8988T (cell line): ENCODE measurements at places on chromosomes 5 and 9.

GRCh38 chr5:179257176-179257682 is 88.0 kb downstream of the ADAMTS2 start:
- DNase-seq: no peak

DNA sequence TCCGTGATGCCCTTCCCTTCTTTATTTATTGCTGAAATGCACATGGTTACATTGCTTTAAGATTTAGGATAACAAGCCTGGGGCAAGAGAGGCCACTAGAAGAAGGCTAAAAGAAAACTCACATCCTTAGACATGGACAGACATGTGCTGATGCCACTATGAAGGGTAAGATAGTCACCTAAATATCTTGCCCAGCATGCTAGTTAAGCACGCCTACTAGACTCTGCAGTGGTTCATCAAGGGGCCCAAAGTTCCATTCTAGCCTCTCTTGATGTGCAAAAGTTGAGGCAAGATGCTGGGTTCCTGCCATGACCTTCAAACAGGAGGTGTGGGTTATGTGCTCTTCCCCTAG is 49.3 kb downstream of the GRAMD2B start:
- no peak for DNase-seq

GRCh38 chr9:129353697-129354336 is 175.8 kb upstream of the IER5L start:
- DNase-seq: no peak

DNA sequence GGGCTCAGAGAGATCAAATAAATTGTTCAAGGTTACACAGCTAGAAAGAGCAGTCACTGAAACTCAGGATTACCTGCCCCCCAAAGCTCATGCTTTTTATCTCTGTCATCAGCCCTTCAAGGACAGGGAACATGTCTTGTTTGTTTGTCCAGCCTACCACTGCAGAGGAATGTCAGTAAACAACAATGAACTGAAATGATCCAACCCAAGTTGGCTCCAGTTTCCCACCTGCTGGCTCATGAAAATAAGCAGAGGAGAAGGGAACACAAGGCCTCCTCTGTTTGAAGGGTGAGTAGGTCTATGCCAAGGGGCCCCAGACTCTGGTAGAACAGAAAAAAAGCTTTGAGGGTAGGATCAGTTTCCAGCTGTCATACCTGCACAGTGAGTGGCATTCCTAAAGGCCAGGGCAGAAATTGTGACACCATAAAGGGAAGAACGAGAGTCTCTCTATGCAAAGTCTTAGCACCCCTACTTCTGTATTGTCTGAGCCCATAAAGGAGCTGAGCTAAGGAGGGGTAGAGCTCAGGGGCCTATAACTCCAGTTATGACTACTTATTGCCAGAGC is 115.2 kb downstream of the TRIM36 start:
- no peak for DNase-seq

GRCh38 chr5:114636271-114636670 is 274.4 kb downstream of the KCNN2 start:
- DNase-seq: no peak

DNA sequence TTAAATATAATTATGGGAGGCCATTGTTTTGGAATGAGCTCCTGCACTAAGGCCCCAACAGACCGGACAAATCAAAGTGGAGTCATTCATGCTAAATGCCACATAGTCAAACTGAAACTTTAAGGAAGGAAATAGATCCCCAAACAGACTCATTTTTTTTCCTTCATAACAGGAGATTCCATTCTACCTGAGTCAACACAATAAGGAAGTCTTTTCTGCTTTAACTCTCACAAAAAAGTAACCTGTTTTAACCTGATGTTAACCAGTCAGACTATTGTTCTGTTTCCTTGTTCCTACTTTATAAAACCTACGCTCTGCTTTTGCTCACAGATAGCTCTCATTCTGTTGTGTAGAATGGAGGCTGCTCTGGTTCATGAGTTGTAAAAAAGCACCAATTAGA is 234.9 kb downstream of the YTHDC2 start:
- DNase-seq: no peak

- DNase-seq: no peak
Observed at GRCh38 chr5:82445726-82446335, 167.7 kb upstream of the RPS23 start.

GRCh38 chr5:140250386-140250785 is 52.5 kb downstream of the PFDN1 start:
- DNase-seq: no peak

GRCh38 chr5:154862766-154863165 is 4.3 kb downstream of the CNOT8 start:
- DNase-seq: no peak

DNA sequence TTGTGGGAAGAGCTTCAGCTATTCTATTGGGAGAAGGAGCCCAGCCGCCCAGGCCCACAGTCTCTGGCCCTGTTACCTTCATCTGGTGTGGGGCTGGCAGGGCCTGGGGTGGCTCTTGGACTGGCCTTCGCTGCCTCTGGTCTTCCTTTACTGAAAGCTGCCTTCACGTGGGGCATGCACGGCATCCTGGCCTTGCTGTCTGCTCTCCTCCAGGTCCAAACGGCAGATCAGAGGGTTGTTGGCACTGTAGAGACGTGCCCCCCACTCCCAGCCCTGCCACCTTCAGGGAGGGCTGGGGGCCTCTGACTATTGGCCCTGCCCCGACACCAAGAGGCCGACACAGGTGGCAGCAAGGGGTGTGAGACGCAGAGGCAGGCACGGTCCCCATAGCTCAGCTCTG is 291.3 kb upstream of the IRX1 start:
- no peak for DNase-seq

GRCh38 chr5:34586117-34586885 is 69.8 kb upstream of the RAI14 start:
- peak; percentile 56 for DNase-seq

- DNase-seq: no peak
Observed at GRCh38 chr5:37789991-37790390, 49.9 kb downstream of the GDNF start.

GRCh38 chr5:167861129-167861927 is 430.1 kb upstream of the WWC1 start:
- no peak for DNase-seq

- DNase-seq: no peak
Observed at GRCh38 chr5:105956456-105957196, 1714.1 kb downstream of the EFNA5 start.

DNA sequence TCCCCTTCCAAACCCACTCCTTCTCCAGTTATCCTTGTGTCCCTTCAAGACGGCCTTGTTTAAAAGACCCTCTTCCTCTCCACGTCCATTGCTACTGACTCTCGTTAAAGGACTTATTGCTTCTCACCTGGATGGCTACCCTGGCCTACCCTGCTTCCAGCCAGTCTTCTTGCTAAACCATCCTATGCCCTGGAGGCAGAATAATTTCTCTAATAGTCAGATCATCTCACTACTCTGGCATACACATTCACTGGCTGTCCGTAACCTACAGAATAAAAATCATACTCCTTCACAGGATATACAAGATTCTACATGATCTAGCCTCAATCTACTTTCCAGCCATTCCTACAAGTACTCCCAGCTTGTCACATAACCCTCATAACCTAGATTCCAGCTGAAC is 92.6 kb downstream of the TRPM6 start:
- no peak for DNase-seq

DNA sequence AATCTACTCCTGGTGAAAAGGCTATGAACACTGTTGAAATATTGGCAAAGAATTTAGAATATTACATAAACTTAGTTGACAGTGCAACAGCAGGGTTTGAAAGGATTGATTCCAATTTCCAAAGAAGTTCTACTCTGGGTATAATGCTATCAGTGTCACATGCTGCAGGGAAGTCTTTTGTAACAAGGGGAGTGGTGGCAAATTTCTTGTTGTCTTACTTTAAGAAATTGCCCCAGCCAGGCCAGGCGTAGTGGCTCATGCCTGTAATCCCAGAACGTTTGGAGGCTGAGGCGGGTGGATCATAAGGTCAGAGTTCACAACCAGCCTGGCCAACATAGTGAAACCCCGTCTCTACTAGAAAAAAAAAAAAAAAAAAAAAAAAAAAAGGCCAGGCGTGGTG is 86.3 kb upstream of the OTULINL start:
- DNase-seq: no peak

GRCh38 chr9:94443032-94443722 is 111.7 kb upstream of the PCAT7 start:
- DNase-seq: no peak

- DNase-seq: no peak
Observed at GRCh38 chr5:173334808-173335207, 6.6 kb upstream of the STC2 start.

GRCh38 chr9:133845440-133845839 is 107.3 kb upstream of the SARDH start:
- DNase-seq: no peak

DNA sequence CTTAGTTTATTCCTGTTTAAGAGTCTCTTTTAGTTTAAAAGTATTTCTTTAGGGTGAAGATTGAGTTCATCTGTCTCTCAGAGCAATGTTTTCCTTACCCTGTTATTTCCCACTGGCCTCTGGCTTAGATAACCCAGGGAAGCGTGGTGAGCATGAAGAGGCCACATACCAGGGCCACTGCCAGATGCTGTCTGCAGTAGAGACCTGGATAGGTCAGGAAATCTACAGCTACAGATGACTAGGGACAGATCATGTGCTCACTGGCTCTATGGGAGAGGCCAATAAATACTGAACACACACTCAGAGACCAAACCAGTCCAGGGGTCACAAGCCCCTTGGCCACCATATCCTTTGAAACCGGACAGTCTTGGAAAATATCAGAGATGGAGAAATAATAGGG is 136.0 kb downstream of the CAMK4 start:
- no peak for DNase-seq

- no peak for DNase-seq
Observed at GRCh38 chr9:113299800-113300292, 3.3 kb downstream of the RNF183 start.

- DNase-seq: no peak
Observed at GRCh38 chr9:71791875-71792274, 23.6 kb upstream of the CEMIP2 start.

DNA sequence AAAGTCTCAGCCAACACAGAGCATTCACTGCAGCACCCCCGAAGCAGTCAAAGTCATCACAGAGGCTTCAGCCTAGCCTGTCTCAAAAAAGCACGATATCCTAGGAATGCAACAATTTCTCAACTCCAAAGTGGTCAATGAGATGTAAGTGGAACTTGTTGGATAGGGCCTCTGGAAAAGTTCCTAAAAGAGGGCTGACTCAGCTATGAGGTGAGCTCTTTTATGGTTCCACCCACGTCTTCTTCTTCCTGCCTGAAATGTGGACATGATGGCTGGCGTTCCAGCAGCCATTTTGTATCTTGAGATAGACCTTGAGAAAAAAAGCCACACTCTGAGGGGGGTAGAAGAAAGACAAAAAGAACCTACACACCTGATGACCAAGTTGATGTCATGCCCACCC is 32.5 kb upstream of the TRIO start:
- no peak for DNase-seq

DNA sequence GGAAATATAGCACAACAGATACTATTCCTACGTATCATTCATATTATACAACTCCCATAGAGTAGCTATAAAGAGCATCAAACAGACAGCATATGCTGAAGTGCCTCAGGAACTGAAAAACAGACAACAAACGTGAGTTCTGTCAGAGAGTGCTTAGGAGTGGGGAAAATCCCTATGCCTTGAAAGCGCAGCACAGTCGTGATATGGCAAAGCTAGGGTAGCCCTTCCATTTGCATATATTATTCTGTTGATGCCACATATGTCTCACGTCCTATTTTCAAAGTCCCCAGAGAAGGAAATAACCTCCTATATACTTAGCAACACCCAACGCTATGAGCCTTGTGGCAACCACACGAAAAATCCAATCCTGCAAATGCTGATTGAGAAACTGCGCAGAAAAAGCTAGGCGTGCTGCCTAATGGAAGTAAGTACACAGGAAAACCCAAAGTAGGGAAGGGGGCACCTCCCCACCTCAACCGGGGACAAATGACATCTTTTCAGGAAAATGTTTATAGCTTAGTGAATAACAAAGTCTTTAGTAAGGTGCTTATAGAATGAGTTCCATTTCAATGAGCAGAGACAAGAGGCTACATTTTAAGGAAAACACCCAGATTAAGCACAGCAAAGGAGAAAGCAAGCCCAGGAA is 105.1 kb downstream of the MED10 start:
- DNase-seq: no peak

DNA sequence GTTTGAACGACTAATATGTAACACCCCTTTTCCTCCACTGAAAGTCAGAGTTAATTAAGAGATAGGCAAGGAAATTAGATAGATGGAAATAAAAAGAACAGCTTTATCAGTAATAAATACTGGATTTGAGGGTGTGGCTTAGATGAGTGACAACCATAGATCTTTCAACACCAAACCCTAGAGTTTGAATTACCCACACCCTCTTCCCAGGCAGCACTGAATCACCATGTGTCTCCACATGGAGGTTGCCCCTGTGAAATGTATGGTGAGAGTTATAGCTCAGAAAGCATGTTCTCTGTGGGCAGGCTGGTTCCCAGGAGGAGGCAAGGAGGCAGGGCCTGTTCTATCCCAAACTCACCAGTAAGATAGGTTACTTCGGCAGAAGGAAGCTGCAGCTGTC is 69.7 kb downstream of the TMEM174 start:
- DNase-seq: no peak

- no peak for DNase-seq
Observed at GRCh38 chr5:177600508-177601018, 631 bp downstream of the B4GALT7 start.

DNA sequence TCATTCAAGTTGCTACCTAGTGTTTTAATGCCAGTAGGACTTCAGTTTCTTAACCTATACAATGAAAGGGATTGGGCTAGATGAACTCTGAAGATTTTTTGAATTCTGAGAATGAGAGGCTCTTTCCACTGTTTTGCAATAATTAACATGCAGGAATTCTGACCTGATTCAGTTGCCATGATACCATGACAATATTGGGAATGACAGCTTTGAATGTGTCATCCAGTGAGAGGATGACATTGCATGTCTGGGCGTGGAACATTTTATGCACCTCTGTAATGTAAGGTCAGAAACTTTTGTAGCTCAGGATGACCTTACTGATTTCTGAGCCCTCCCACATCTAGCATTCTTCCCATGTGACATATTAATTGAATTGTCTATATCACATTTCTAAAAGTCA is 30.6 kb upstream of the SPINK5 start:
- DNase-seq: no peak

- no peak for DNase-seq
Observed at GRCh38 chr5:57244331-57244730, 70.5 kb downstream of the GPBP1 start.

DNA sequence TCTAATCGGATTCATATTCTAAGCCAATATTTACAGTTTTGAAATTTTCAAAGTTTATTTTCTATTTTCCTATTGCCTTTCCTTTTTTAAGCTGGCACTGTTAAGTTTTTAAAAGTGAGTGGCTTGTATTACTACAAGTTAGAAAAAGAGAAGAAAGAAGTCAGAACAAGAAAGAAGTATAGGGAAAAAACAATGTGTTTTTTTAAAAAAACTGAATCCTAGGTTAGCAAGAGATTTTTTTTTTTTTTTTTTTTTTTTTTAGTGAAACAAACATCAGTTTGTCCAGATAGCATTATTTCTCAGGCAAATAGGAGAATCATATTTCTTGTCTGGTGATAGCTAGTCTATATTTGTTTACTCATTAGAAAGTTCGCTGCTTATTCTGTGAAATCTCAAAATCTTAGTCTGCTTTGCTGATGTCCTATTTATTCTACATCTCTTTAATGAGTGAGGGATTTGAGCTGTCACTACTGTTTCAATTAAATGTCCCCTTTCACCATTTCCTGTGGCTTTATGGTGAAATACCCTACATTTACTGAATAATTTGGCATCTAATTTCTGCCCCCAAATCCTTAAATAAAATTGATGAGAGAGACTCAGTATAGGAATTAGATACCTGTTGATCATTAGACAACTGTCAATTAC is 19.1 kb upstream of the LMNB1 start:
- no peak for DNase-seq

- no peak for DNase-seq
Observed at GRCh38 chr5:34915856-34916192, 313 bp downstream of the BRIX1 start.
